GM12878 (cell line): ENCODE measurements at places on chromosomes 5 and 9. TPM values are rescaled to one million over a fixed set of nuclear protein-coding genes. Genes with fewer than 3 reads are reported as not detected.

DNA sequence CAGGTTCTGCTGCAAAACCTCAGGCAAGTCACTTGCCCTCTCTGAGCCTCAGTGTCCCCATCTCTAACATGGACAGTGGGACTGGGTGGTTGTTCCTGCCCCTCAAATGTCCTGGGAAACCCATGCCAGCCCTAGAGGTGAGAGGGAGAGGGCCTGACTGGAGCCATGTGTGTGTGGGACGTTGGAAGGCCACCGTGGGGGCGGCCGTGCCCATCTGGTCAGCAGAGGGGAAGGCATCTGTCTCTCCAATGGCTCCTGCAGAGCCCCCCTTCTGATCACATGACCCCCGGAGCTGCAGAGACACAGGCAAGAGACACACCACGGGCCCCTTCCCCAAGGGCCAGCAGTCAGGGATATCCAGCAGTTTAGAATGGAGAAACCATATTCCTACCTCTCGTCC lies 1.7 kb downstream of the DNM1 start:
- no peak for DNase-seq

DNA sequence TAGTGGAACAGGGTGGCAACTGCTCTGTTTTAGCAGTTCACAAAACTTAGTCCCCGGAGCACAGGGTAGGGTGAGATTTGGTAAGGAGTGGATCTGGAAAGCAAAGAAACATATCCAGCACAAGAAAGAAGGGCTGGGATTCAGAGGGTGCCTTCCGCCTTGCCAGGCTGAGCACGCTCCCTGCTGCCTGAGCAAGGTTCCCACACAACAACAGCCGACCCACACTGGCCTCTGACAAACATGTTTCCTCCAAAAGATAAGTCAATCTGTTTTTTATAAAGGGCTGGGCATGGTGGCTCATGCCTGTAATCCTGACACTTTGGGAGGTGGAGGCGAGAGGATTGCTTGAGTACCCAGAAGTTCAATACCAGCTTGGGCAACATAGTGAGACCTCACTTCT lies 45.8 kb downstream of the RAB3C start:
- no peak for DNase-seq

DNA sequence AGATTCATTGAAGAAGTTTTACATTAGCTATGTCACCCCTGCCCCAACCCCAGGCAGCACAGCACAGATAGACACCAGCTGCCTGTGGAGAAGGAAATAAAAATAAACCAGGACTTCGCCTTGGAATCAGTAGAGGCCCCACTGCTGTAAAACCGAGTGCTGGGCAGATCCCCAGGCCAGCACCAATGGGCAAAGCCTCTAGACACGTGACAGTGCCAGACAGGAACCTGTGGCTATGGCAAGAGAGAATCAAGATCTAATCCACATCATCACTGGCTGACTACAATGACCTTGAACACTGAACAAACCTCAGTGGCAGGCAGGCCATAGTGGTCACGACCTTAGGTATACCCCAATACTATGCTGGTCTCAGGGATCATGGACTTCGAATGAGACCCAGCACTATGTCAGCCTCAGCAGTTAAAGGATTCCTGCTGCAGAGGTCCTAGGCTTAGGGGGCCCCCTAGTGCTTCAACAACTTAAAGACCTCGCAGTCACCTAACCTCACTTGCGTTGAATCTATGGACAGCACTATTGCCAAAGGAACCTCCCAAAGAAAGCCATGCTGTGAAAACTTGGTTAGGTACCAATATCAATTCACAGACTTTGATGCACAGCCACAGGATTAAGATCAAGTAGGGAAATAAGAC lies 2118.6 kb upstream of the C9orf72 start:
- DNase-seq = no peak

- DNase-seq = peak; percentile 21
Observed at GRCh38 chr5:163347671-163348070, 89.7 kb upstream of the CCNG1 start.

- DNase-seq = no peak
Observed at GRCh38 chr9:27388150-27388549, 91.2 kb upstream of the EQTN start.

GRCh38 chr9:129225815-129226214 lies 47.8 kb upstream of the IER5L start:
- no peak for DNase-seq

GRCh38 chr9:136764301-136764891 lies at the start of gene LCN15:
Gene LCN15 (minus strand): TSS chr9:136764518. CDS start chr9:136764488, 30 bp downstream.
- no peak for DNase-seq

DNA sequence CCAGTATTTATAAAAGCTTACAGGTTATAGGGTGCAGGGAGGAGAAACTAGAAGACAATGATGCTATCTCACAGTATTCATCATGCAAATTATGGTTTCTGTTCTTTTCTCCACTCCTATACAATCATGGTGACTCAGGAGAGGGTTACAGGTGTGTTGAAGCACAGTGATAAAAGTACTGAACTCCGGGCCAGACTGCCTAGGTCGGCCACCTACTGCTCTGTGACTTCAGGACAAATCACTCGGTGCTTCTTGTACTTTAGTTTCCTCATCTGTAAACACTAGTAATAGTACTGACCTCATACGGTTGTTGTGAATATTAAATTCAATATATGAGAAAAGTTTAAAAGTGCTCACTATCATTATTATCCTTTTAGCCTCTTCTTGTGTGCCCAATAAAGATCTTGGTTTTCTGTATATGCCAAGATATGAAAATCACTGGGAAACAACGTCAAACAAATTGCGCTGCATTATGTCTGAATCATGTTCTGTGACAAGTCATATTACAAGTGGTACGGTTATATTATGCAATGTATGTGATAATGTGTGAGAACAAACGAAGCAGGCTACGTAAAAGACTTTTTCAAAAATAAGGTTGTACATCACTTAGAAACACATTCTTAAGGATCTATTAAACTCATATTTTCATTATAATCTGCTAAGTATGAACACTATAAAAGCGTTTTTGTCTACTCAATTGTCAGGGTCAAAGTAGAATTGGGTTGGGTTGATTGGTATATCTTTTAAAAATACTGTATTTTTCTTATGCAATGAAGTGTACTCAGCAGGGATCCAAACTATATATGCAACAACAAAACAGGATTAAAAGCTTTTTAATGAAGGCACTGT lies 153.3 kb downstream of the EFNA5 start:
- DNase-seq = no peak

GRCh38 chr5:133983674-133984073 lies 15.2 kb upstream of the C5orf15 start:
- DNase-seq = no peak

GRCh38 chr5:169067751-169068173 lies 233.2 kb downstream of the SLIT3 start:
- DNase-seq = no peak

DNA sequence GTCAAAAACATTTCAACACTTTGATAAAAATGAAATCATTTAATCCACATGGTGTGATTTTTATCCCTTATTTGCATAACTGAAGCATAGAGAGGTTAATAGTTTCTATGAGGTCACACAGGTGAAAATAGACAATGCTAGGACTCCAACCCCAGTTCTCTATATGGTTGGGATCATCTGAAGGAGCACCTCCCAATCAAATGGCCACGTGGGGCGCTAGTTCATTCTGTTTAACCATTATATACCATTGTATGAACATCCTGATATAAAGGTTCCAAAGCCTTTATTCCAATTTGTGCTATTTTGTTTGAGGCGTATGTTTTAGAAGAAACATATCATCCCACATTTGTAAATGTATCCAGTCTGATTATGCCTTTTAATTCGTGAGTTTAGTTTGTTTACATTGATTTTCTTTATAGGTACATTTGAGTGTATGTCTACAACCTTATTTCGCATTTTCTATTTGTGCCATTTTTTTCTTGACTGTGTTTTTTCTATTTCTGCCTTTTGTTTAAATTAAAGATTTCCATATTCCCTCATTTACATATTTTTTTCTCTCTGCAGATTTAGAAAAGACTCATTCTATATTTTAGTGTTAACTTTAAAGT lies 1092.0 kb downstream of the MAT2B start:
- no peak for DNase-seq

- no peak for DNase-seq
Observed at GRCh38 chr5:154202379-154203260, 12.1 kb downstream of the GALNT10 start.

GRCh38 chr9:2916382-2916985 lies 72.6 kb upstream of the PUM3 start:
- DNase-seq = no peak

DNA sequence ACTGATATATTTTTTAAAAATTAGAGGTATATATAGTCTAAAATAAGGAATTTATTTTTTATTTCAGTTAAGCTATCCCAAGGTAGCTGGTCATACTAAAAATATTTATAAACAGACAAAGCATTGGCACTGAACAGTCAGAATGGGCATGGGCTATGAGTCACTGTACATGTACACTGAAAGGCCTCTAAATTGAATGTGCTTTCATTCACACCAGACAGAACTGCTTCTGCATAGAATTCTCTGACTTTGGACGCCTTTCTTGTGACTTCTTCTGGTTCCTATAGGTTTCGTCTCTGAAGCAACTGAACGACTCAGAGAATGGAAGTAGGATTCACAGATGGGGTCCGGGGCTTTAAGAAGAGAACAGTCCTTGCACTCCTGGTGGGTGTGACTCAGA lies 394.8 kb upstream of the MEF2C start:
- DNase-seq = no peak

DNA sequence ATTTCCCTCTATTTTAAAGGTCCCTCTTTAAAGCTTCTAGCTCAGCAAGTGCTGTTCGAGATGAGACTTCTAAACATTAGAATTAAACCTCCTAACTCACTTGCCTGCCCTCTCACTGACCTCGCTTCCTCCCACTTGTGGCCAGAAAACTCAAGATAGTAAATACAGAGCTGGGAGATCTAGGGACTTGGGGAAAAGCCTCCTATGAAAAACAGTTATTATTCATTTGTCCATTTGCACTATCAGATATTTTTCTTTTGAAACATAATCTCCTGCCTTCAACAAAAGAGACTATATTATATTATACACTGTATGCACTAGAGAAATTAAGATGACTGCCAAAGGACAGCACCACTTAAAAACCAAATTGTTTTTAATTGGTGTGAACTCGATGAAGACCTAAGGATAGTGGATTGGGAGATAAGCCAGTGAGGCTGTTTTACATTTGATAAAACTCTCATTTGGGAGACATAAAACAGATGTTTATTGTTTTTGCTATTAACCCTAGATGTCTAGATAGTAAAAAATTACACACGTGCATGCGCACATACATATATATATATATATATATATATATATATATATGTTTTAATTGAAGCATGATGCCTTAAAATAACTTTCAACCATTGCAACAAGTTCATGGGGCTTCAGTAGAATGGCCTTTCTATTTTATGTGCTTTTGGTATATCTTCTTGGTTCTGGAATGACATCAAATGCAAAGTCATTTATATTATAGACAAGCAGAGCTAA lies 229.4 kb downstream of the ADAMTSL1 start:
- DNase-seq = no peak

- DNase-seq = no peak
Observed at GRCh38 chr9:99964336-99964735, 57.9 kb downstream of the STX17 start.

DNA sequence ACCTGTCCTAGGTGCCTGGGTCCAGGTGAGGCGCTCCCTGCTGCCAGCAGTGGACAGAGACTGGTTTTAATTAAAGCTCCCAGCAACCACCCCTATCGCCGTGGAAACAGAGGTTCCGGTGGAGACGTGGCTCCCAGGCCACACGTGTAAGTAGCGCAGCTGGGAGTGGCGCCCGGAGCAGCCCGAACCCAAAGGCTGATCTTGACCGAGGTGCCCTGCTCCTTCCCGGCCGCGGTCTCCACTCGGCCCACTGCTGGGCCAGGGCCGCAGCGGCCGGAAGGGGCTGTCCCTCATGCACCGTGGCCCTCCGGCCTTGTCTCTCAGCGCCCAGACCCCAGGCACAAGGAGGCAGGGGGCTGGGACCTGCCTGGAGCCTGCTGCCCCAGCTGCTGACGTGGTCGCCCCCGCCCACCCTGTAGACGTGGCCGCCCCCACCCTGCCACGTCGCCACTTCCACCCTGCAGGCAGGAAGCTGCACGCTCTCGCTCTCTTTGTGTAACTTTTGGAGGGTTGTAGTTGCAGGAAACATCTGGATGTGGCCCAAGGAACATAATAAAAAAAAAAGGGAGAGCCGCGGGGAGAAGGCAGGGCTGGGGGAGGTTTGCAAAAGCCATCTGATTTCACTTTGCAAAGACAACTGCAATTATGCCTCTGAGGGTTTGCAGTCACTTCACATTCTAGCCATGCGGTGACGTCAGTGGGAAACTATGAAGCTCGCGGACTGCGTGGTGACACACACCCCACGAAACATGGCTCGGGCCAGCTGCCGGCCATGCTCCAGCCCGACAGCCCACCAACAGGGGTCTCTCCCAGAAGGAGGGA lies 129.9 kb downstream of the RXRA start:
- no peak for DNase-seq

DNA sequence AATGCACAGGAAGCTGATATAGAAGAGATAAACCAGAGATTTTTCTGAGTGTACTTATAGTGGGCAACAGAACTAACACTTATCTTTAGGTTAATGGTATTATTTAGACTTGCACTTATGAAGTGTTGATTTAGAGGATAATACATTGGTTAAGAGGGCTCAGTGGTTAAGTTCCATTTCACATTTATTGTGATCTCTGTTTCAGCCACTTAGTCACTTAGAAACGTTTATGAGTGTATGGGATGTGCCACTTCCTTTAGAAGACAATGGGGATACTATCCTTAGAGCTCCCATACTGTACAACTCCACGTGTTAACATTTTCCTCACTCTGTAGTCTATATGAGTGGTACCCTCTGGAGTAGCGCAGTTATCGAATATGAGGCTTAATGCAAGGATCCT lies 57.5 kb downstream of the PIP5K1B start:
- DNase-seq = no peak

Gene SRP19
- 43.4 TPM in 2 replicates for total RNA-seq

Gene LCN15
- not detected in 2 replicates for total RNA-seq

Gene CKMT2
- total RNA-seq = not detected in 2 replicates

Gene COL5A1
- 0.13 TPM in 2 replicates for total RNA-seq

Gene KYAT1
- 12.2 and 12.7 TPM in 2 replicates for total RNA-seq

Gene DPYSL3
- 0.77 and 1.4 TPM in 2 replicates for total RNA-seq

Gene TXNDC8
- not detected in 2 replicates for total RNA-seq

Gene ZDHHC11B
- 0.13 TPM in 1 of 2 replicates, not detected in the other for total RNA-seq

Gene CAMK2A
- total RNA-seq = not detected in 2 replicates

Gene MYMK
- total RNA-seq = not detected in 2 replicates

Gene CARTPT
- total RNA-seq = not detected in 2 replicates
